ENCODE measurements at places on chromosomes 2 and 18.

- DNase-seq: no peak
Observed at GRCh38 chr2:144267239-144267638, 252.7 kb downstream of the ZEB2 start.

DNA sequence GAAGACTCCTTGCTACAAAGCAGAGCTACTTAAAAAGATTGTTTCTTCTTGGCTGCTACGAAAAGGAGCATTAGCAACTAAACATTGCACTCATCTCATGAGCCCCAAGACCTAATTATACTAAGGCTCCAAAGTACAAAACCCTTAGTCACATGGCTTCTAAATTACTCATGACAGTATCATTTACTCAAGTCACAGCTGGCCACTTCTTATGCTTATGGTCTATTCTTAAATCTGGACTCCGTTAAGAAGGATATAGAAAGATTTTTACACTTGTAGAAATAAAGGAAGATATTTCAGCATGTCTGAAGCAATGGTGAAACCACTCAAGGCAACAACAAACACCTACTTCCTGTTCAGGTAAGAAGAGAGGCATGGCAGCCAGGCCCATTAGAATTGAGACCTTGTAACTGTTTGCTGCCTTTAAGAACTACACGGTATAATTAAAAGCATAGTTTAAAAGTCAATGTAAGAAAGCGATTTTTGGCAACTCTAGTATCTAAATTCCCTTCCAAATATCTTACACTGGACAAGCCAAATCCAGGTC, 12.7 kb downstream of the ANKRD44 start:
- no peak for DNase-seq

- DNase-seq: no peak
Observed at GRCh38 chr2:239399921-239400595, 762 bp downstream of the HDAC4 start.

DNA sequence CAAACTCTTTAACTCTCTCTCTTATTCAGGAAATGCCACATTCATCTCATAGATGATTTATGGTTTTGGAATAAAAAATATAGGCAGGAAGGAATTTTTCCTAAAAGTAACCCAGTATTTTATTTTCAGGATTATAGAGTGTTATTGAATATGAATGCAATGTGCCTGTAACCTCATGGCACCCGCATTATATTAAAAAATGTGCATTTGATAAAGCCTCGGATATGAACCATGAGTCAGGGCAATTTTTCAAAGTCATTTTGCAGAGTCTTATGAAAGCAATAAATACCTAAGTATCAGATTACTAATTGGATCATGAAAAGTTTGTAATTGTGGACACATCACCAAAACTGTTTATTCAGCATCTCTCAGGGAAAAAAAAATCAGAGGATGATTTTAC, 573.8 kb downstream of the TSN start:
- DNase-seq: no peak

DNA sequence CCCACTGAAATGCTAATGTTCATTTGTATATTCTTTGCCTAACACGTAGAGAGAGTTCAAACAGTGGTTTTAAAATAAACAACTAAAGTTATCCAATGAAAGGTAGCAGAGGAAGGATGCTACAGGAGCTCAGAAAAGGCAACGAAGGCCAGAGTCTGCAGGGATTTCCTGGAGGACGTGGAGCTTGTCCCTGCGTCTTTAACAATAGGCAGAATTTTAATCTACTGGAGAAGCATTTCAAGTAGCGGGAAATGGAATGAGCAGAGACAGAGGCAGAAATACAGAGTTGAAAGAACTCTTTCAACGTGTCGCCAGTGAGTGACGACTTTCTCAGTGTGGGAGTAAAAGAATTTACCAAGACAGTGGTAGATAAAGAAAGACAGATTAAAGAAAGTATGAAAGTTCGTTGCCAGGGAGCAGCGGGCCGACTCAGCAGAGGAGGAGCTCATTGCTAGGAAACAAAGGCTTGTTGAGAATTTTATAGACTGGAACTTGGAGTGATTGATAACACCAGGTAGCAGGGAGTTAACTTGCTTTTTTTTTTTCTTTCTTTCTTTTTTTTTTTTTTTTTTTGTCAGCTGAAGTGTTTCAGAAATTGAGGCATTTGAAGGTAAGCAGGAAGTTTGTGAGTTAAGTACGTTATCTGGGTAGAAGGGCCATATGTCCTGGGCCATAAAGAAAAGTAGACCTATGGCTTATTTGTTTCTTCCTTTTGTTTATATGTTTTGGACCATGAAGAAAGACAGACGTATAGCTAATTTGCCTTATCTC, 625 bp upstream of the NBAS start:
- DNase-seq: no peak

DNA sequence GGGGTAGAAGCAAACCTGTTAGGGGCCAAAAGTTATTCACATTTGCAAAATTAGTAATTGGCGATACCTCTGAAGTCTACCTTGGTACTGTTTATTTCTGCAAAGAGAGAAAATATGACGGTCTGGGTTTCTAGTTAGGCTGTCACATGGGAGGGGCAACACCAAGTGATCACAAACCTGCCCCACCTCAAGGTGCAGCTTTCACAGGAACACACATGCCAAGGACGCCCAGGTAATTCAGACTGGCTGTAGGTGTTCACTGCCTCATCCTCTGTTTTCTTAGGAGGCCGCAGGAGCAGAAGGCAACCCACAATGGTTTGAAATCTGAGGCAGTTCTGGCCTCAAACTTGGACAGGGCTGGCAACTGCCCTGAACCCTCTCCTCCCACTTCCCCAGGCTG, 56.2 kb downstream of the STPG4 start:
- no peak for DNase-seq

GRCh38 chr2:120785228-120785966, 49.7 kb downstream of the GLI2 start:
- no peak for DNase-seq

GRCh38 chr2:46351098-46351749, 54.0 kb downstream of the EPAS1 start:
- DNase-seq: no peak

GRCh38 chr2:43238176-43238575, 11.8 kb upstream of the ZFP36L2 start:
- DNase-seq: no peak

GRCh38 chr2:71795486-71795885, 342.1 kb downstream of the DYSF start:
- no peak for DNase-seq

GRCh38 chr18:13578400-13578799, 148.0 kb downstream of the FAM210A start:
- no peak for DNase-seq

Measured in activated CD4-positive, CD25-positive, alpha-beta regulatory T cell treated with anti-CD3 and anti-CD28 coated beads, Interleukin-2, amount 50 U/mL, for 16 hours (primary cell).